ENCODE measurements at places on chromosomes 2 and 18.

DNA sequence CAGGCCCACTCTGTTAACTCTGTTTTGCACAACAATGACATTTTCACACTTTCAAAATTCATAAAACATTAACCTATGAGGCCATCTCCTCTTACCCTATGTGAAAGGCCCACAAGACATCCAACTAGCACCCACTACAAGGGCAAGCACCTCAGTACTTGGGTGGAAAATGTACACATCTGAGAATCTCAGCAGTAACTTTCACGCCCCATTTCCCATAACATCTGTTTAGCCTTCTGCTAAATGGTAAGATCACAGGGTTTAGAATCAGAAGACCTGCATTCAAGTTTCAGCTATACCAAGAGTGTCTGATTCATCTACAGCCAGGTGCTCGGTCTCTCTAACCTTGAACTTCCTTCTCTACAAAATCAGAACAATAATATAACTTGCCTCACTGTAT lies 89.2 kb downstream of the SP100 start:
- no peak overlapping the region for H3K27ac ChIP-seq
- no peak overlapping the region for H3K4me3 ChIP-seq
- peaks cover 4% of the 10 kb centered on the region for H3K36me3 ChIP-seq
- H3K27me3 ChIP-seq = no peaks in the 10 kb centered on the region
- DNase-seq = no peak

GRCh38 chr18:27185025-27185763 lies at the start of gene CHST9:
Gene CHST9 (minus strand): TSS chr18:27185308. CDS start chr18:27142809, 42,499 bp downstream.
- no peaks in the 10 kb centered on the region for H3K36me3 ChIP-seq
- no peaks in the 10 kb centered on the region for H3K27me3 ChIP-seq
- peak within 1 kb of the TSS; percentile 43 for H3K4me3 ChIP-seq
- peak within 1 kb of the TSS; percentile 44 for H3K27ac ChIP-seq
- no peaks in the 10 kb centered on the region for H3K4me1 ChIP-seq
- DNase-seq = peak; percentile 22

DNA sequence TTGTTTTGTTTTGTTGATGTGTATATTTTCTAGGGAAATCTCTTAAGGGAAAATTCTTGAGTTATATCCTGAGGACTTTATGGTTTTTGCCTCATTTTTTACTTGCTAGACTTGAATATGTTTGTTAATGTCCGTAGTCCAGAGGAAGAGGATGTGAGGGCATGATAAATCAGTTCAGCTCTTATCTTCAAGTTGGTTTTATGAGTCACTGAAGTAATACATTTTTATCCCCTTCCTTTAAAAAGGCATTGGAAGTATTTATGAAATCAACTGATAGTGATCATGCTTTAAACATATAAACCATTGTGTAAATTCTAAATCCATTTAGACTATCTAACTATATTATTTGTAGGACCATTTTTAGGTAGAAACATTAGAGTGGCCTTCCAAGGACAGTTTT lies 43.9 kb upstream of the CYBRD1 start:
- no peak for DNase-seq
- H3K36me3 ChIP-seq = no peaks in the 10 kb centered on the region
- H3K4me1 ChIP-seq = no peaks in the 10 kb centered on the region
- H3K27ac ChIP-seq = no peak overlapping the region

- no peaks in the 10 kb centered on the region for H3K4me1 ChIP-seq
- H3K36me3 ChIP-seq = no peaks in the 10 kb centered on the region
- no peak for DNase-seq
- H3K27ac ChIP-seq = no peak overlapping the region
- no peaks in the 10 kb centered on the region for H3K27me3 ChIP-seq
- no peak overlapping the region for H3K4me3 ChIP-seq
These were observed 22.5 kb downstream of the TMEM178A start for GRCh38 chr2:39688181-39688580.

DNA sequence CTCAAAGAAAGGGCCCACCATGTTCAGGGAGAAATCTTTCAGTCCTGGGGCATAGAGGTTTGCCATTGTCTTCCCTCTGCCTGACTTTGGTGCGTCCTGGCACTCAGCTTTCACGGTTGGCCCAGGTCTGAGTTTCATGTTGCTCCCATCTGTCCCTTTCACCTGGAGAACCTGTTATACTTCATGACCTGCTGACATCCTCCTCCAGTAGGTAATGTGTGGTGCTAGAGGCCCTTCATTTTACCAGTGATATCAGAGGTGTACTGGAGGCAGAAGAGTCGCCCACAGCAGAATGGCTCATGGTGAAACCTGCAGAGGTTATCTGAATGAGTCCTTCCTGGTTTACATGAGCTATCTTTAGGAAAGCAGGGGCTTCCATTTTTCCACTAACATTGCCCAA lies 128.8 kb upstream of the DLX2 start:
- DNase-seq = no peak
- H3K27me3 ChIP-seq = no peaks in the 10 kb centered on the region
- no peaks in the 10 kb centered on the region for H3K36me3 ChIP-seq
- H3K27ac ChIP-seq = peak overlapping the region; percentile 46

DNA sequence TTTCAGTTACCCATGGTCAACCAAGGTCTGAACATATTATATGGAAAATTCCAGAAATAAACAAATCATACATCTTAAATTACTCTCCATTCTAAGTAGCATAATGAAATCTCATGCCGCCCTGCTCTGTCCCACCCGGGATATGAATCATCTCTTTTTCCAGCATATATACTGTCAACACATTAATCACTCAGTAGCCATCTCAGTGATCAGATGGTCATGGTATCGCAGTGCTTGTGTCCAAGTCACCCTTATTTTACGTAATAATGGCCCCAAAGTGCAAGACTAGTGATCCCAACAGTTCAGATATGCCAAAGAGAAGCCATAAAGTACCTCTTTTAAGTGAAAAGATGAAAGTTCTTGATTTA lies 43.8 kb downstream of the OSBPL6 start:
- H3K36me3 ChIP-seq = no peaks in the 10 kb centered on the region
- no peak overlapping the region for H3K27ac ChIP-seq
- H3K4me3 ChIP-seq = no peak overlapping the region
- no peaks in the 10 kb centered on the region for H3K27me3 ChIP-seq
- DNase-seq = no peak

- H3K27me3 ChIP-seq = no peaks in the 10 kb centered on the region
- H3K4me3 ChIP-seq = no peak overlapping the region
- no peak overlapping the region for H3K27ac ChIP-seq
- H3K36me3 ChIP-seq = no peaks in the 10 kb centered on the region
- DNase-seq = no peak
These were observed 472.6 kb downstream of the DLGAP1 start for GRCh38 chr18:3982541-3982940.

- H3K36me3 ChIP-seq = no peaks in the 10 kb centered on the region
- no peak overlapping the region for H3K27ac ChIP-seq
- H3K4me1 ChIP-seq = no peaks in the 10 kb centered on the region
- no peaks in the 10 kb centered on the region for H3K27me3 ChIP-seq
These were observed 1304.3 kb upstream of the DDX18 start for GRCh38 chr2:116510117-116510671.

- no peak for DNase-seq
- no peak overlapping the region for H3K4me3 ChIP-seq
- no peaks in the 10 kb centered on the region for H3K36me3 ChIP-seq
These were observed 47.1 kb downstream of the ACSL3 start for GRCh38 chr2:222907790-222908441.

GRCh38 chr2:29275186-29275585 lies 160.0 kb downstream of the CLIP4 start:
- H3K4me3 ChIP-seq = no peak overlapping the region
- H3K27ac ChIP-seq = no peak overlapping the region
- DNase-seq = no peak

DNA sequence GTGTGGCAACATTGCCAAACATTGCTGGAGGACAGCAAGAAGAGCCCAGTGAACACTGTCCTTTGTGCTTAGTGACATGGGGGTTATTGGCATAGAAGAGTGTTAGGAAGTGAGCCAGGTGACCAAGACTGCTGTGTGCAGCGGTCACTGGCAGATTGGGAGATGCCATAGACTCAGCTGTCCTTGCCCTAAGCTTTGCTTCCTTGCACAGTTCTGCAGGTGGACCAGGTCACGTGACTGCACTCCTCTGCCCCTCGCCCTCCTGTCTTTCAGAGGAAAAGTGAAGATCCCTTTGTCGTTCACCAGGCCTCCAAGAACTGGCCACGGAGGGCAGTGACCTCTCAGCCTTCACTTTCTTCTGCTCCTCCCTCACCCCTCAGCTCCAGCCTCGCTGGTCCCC lies 215.6 kb upstream of the SMIM21 start:
- DNase-seq = no peak
- H3K27ac ChIP-seq = no peak overlapping the region
- H3K36me3 ChIP-seq = no peaks in the 10 kb centered on the region
- H3K4me1 ChIP-seq = no peaks in the 10 kb centered on the region
- H3K4me3 ChIP-seq = no peak overlapping the region
- no peaks in the 10 kb centered on the region for H3K27me3 ChIP-seq

DNA sequence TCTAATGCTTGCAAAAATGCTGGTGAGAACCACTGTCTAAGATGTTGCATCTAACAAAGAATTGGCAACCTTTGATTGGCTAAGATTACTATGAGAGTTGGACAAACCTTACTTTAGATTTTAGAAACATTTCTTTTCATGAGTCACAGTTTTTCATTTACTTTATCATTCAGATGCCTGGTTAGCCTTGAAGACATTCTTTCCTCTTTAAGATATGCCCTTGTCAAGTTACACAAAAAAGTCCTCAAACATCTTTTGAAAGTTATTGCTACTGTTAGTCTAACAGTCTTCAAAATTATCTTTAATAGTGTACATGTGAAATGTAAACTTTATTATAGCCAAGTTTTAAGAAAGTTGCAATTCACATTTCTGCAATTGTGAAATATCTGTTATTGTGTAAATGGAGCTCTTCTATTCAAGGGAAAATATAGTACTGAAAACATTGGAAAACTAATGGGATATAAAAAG lies 276.3 kb downstream of the RND3 start:
- H3K27me3 ChIP-seq = no peaks in the 10 kb centered on the region
- no peak for DNase-seq
- no peak overlapping the region for H3K27ac ChIP-seq
- H3K4me3 ChIP-seq = no peak overlapping the region
- no peaks in the 10 kb centered on the region for H3K4me1 ChIP-seq

GRCh38 chr2:187580462-187581124 lies 26.4 kb upstream of the TFPI start:
- H3K27me3 ChIP-seq = no peaks in the 10 kb centered on the region
- no peak overlapping the region for H3K4me3 ChIP-seq
- no peak for DNase-seq
- H3K27ac ChIP-seq = no peak overlapping the region
- no peaks in the 10 kb centered on the region for H3K4me1 ChIP-seq
- H3K36me3 ChIP-seq = no peaks in the 10 kb centered on the region

GRCh38 chr2:105929516-105929915 lies 184.8 kb downstream of the NCK2 start:
- H3K27ac ChIP-seq = no peak overlapping the region
- H3K4me3 ChIP-seq = no peak overlapping the region
- DNase-seq = no peak
- H3K4me1 ChIP-seq = no peaks in the 10 kb centered on the region
- no peaks in the 10 kb centered on the region for H3K36me3 ChIP-seq

DNA sequence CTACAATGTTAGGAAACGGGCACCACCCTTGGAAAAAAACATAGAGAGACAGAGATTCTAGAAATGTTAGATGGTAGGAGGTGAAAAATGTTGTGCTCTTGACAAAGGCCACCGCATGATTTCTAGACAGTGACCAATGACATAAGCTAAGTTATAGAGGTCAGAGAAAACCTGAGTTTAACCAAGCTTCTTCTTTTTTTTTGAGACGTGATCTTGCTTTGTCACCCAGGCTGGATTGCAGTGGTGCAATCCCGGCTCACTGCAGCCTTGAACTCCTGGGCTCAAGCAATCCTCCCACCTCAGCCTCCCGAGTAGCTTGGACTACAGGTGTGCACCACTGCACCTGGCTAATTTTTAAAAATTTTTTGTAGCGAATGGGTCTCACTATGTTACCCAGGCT lies 13.0 kb downstream of the FER1L5 start:
- H3K27me3 ChIP-seq = no peaks in the 10 kb centered on the region
- no peak overlapping the region for H3K27ac ChIP-seq
- no peaks in the 10 kb centered on the region for H3K36me3 ChIP-seq
- no peaks in the 10 kb centered on the region for H3K4me1 ChIP-seq
- H3K4me3 ChIP-seq = no peak overlapping the region
- no peak for DNase-seq

- H3K36me3 ChIP-seq = no peaks in the 10 kb centered on the region
- no peaks in the 10 kb centered on the region for H3K4me1 ChIP-seq
- peak overlapping the region; percentile 62 for H3K27ac ChIP-seq
- DNase-seq = peak; percentile 58
These were observed 154.7 kb downstream of the HDAC4 start for GRCh38 chr2:239245872-239246721.

GRCh38 chr2:133345638-133346037 lies 222.6 kb downstream of the NCKAP5 start:
- no peak for DNase-seq
- no peaks in the 10 kb centered on the region for H3K27me3 ChIP-seq
- H3K27ac ChIP-seq = no peak overlapping the region
- H3K4me3 ChIP-seq = no peak overlapping the region
- no peaks in the 10 kb centered on the region for H3K4me1 ChIP-seq
- no peaks in the 10 kb centered on the region for H3K36me3 ChIP-seq

DNA sequence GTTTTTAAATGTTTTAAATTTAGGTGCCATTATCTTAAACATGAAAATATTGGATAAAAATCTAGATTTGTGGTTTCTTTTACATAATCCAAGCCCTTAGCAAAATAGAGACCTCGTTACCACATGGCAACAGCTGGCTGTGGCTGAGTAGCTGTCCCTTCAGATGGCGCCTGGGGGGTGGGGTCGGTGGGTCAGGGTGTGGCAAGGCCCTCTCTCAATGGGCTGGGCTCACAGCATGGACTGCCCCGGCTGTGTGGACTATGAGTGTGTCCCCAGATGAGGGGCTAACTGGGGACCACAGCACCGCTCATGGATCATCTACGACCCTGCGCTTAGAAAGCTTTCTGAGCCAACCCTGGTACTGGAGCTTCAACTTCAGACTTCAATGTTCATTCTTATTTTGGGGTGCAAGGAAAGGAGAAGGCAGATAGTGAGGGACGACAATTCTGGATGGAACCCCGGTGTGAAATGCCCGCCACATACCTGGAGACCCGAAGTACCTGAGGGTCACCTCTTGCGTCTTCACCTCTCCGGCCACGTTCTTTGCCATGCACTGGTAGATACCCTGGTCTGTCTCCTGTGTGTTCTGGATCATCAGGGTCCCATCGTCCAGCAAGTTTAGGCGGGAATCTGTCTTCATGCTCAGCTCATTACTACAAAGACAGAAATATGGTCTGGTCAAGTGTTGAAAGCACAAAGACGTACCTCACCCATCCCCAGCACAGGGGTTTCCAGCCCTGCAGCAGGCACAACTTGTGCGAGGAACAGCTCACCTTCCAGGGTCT lies 71.0 kb downstream of the PXDN start:
- no peak overlapping the region for H3K27ac ChIP-seq
- no peaks in the 10 kb centered on the region for H3K27me3 ChIP-seq
- H3K4me3 ChIP-seq = no peak overlapping the region
- no peak for DNase-seq
- H3K36me3 ChIP-seq = peaks cover 7% of the 10 kb centered on the region

- no peak for DNase-seq
- H3K4me3 ChIP-seq = no peak overlapping the region
- no peaks in the 10 kb centered on the region for H3K27me3 ChIP-seq
These were observed 233.4 kb downstream of the SOCS6 start for GRCh38 chr18:70522183-70522680.
